Stimulated activated naive CD4-positive, alpha-beta T cell treated with Interleukin-2 at 50 U/mL for 16 hours (primary cell): ENCODE measurements at places on chromosomes 12 and 14.

GRCh38 chr14:101950516-101951215 lies 13.7 kb upstream of the DYNC1H1 start:
- no peak for DNase-seq

- DNase-seq = no peak
Measured at GRCh38 chr12:111129149-111129767, 208.9 kb upstream of the MYL2 start.

DNA sequence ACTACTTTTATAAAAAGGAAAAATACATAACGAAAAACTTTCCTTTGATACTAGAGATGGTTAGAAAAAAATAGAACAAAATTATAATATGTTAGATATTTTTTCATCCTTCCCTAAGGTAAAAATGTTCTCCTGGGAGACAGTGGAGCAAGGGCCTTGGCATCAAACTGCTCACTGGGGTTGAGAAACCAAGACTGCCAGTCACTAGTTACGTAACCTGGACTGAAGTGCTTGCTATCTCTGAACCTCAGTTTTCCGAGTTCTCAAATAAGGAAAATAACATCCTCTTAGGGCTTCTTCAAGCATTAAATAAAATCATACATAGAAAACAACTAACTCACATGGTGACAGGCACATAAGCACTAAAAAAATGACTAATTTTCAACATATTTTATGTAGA lies 48.2 kb upstream of the FRMD6 start:
- DNase-seq = no peak

DNA sequence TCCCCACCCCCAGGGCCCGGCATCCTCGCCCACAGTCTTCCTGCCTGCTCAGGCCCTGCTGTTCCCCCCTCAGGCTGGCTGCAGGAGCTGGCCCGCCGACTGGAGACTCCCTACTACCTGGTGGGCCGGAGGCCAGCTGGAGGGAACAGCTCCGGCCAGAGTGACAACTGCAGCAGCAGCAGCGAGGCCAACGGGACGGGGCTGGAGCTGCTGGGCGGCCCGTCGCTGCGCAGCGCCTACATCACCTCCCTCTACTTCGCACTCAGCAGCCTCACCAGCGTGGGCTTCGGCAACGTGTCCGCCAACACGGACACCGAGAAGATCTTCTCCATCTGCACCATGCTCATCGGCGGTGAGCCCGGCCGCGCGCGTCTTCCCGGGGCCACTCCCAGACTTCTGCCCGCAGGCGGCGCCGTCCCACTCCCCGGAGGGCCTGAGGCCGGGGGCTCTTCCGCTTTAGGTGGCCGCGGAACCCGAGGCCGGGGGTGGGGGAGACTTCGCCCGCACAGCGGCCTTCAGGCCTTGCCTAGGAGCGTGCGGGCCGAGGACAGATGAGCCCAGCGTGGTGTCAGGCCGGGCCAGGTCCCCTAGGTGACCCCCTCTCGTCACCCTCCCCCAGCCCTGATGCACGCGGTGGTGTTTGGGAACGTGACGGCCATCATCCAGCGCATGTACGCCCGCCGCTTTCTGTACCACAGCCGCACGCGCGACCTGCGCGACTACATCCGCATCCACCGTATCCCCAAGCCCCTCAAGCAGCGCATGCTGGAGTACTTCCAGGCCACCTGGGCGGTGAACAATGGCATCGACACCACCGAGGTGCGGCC lies 10.2 kb downstream of the KCNH3 start:
- no peak for DNase-seq

DNA sequence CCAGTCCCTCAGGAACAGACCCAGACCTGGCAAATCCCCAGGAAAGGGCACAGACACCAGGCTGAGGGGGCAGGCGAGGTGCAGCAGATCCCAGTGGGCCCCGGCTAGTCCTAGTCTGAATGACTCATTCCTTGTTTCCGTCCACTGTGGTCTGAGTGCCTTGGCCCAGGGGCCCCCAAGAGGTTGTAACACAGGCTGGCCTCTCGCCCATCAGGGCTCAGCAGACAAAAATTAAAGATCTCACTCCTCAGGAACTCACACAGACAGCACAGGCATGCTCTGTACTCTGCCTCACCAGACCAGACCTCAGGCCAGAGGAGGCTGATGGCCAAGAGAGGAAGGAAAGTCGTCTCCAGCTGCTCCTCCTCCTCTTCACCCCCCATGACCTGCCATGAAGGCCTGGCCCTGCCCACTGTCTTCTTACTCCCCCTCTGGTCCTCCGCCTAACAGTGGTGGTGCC lies 7.7 kb upstream of the LTBP2 start:
- no peak for DNase-seq

- no peak for DNase-seq
Measured at GRCh38 chr12:8667270-8667669, 4.6 kb upstream of the MFAP5 start.

DNA sequence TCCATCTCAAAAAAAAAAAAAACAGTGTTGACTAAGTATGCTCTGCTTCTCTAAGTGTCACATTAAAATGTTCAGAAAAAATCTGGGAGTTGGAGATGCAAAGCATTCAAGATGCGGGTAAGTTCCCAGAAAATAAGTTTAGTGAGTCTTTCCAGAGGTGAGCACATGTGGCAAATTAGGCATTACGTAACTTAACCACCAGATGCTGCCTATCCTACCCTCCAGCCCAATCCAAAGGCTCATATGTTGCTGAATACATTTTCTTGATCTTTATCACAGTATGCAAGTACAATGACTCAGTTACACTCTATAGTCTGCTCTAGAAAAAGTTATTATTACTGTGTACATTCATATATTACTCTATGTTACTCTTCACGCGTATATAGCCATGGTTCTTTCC lies 3.6 kb downstream of the SLC2A14 start:
- no peak for DNase-seq

GRCh38 chr14:64844272-64844671 lies 35.4 kb downstream of the SPTB start:
- DNase-seq = no peak

- DNase-seq = no peak
Measured at GRCh38 chr12:67885375-67886169, 103.7 kb upstream of the IFNG-AS1 start.

DNA sequence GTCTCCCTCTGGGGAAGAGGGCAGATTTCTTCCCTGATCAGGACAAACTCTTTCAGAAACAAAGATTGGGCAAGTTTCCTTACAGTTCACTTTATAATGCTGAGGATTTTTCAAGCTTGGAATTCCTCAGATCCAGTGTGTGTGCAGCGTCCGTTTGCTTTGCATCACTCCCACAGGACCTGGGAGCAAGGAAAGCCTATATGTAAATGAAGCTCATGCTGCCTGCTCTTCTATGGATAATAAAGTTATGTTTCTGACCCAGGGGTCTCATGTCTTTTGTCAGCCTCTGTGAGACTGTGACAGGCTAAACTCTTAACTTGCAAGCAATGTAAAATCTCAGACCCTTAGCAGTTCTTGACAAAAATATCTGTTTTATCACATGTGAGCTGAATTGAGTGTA lies 41.6 kb downstream of the TRHDE start:
- DNase-seq = no peak

DNA sequence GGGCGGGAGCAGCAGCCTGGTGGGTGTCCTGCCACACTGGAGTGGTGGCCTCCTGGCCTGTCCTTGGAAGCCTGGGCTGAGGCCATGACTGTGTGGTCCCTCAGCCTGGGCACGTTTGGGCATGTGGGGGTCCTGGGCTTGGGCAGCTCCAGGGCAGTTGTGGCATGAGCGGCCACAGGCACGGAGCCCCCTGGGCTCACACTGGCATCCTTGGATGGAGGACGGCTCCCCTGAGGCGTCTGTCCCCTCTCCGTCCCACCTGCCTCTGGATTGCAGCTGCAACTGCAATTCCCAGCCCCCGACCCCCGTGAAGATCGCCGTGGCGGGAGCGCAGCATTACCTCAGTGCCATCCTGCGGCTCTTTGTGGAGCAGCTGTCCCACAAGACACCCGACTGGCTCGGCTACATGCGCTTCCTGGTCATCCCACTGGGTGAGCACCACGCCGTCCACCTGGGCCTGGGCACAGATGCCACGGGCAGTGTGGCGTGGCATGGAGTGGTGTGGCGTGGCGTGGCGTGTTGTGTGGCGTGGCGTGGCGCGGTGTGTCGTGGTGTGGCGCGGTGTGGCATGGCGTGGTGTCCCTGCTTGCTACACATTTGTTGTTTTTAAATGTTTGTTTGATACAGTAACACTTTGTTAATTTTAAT lies 15.1 kb upstream of the TEX22 start:
- no peak for DNase-seq

DNA sequence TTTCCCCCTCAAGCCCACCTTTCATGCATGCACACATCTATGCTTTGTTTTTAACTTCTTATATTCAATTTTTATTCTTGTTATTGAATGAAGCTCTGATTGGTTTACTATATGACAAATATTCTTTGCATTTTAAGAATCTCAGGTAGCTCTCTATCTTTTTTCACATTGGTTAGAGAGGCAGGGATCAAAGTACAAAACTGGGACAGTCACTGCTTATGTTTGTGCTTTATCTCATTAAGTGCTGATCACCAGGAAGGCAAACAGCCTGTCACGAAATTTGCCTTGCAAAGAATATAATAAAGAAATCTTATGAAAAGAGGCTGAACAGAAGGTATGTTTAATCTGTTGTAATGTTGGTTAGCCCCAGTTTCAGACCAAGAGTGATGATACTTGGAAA lies 29.7 kb upstream of the INSM2 start:
- DNase-seq = no peak

DNA sequence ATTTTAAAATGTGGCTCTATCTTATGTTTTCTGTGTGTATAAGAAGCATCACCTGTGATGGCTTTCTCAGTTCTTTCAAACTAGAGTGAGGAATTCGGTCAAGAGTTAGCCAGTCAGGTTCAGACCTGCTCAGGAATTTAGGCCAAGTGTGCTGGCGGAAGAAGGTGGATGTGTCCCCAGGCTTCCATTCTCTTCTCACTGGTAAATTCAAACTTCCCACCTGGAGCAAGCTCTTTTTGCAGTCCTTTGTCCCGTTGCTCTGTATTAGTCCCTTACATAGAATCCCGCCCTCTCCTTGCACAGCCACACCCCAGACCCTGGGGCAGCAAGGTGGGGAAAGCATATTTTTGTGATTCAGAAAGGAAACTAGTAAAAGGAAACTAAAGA lies 124.7 kb upstream of the PWP1 start:
- no peak for DNase-seq
